GM23248 (cell line): ENCODE measurements at places on chromosomes 4 and X.
A peak's percentile ranks its signal among the peaks of the same experiment; 100 is the strongest.

DNA sequence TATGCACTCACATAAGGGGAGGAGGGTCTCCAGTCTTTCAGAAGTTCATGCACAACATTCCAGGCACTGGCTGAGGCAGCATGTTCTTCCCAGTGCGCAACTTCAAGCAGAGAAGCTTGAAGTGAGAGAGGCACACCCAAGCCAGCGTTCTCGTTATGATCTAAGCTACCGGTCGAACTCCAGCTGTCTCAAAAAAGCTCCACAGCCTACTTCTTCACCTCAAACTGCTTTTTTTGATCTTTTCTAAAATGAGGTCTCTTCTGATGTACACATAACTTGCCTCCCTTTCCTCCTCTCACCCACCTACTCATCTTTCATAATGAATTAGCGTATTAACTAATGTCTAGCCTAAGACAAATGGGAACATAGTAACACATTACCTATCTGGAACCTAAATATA, 25.3 kb downstream of the GPC4 start:
- DNase-seq = no peak

GRCh38 chr4:23884741-23885140, 5.1 kb downstream of the PPARGC1A start:
- DNase-seq = no peak

DNA sequence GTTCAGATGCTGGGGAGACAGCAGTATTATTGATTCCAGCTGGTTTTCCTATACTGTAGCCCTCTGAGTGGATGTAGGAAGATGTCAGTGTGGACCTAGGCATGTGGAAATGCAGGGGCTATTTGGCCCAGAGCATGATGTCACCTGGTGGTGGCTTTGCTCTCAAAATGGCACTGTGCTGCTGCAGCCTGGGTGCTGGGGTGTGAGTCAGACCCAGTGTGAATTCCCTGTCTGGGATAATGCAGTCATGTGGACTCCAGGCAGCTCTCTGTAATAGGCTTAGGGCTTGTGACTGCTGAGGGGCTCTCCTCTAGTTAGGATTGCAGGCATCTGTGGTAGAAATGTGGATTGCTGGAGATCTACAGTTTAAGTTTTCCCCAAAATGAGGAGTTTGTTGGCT, 70.7 kb downstream of the DCAF8L2 start:
- no peak for DNase-seq

DNA sequence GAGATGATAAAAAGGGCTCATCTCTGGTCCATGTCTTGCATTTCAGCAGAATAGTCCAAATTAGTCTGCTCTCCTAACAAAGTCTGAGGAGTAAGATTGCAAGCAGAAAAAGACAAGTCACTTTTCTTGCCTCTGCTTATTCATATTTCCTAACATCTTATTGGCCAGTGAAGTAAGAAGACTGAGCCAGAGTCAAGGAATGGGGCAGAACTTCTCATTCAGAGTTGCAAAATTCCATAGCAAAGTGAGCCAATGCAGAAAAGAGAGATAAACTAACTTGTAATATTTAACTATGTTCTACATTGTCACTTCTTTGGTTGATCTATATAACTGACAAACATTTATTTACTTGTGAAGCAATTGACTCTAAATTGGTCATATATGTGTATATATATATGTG, 2304.0 kb downstream of the ARAP2 start:
- peak; percentile 69 for DNase-seq

DNA sequence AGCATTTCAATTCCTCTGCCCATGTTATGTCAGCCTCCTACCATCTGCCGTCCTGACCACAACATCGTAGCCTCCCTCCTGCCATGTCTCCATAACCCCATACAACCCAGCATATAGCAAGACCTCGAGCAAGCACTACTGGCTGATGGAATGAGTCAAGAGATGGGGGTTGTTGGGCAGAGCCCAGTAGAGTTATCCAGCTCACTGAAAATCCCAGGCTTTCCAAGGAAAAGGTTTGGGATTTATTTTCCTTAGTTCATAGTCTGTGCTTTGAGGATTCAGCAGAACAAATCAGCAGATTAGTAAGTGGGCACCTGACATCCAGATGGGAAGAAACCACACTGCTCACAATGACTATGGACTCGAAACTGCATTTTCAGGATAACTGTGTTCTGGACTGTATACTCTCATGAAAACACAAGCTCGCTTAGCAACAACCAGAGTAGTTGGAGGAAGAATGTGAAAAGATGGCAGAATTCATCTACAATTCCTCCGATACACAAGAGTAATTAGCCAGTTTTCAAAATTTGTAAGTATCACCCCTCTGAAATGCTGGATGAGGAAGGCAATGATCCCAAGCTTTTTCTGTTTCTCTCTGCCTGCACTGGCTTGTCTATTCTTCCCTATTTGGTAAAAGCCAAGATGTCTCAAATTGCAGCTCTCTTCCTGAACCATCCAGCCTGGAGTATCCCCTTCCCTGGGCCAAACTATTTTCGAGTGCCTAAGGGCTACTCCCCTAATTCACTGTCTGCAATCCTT, 186.2 kb upstream of the TBL1X start:
- DNase-seq = peak; percentile 26
